ENCODE measurements at places on chromosomes 12 and 14. TPM values are rescaled to one million over a fixed set of nuclear protein-coding genes. Genes with fewer than 3 reads are reported as not detected.

- no peak overlapping the region for H3K4me3 ChIP-seq
- H3K4me1 ChIP-seq = peaks cover 39% of the 10 kb centered on the region
- H3K27me3 ChIP-seq = no peaks in the 10 kb centered on the region
- no peak for DNase-seq
- peaks cover 31% of the 10 kb centered on the region for H3K36me3 ChIP-seq
These were observed 6.1 kb downstream of the ERGIC2 start for GRCh38 chr12:29374913-29375312.

The BMP4 gene
- total RNA-seq = not detected

GRCh38 chr12:24977060-24977459 lies 28.2 kb upstream of the BCAT1 start:
- H3K27me3 ChIP-seq = no peaks in the 10 kb centered on the region
- no peaks in the 10 kb centered on the region for H3K4me1 ChIP-seq
- H3K27ac ChIP-seq = no peak overlapping the region
- no peak for DNase-seq
- no peaks in the 10 kb centered on the region for H3K36me3 ChIP-seq
- H3K4me3 ChIP-seq = no peak overlapping the region

- H3K4me1 ChIP-seq = no peaks in the 10 kb centered on the region
- no peak for DNase-seq
- H3K27ac ChIP-seq = no peak overlapping the region
These were observed 650.1 kb upstream of the MDGA2 start for GRCh38 chr14:48325486-48325885.

GRCh38 chr12:47021298-47021697 lies 58.1 kb upstream of the PCED1B start:
- H3K36me3 ChIP-seq = no peaks in the 10 kb centered on the region
- H3K27ac ChIP-seq = no peak overlapping the region
- peaks cover 10% of the 10 kb centered on the region for H3K27me3 ChIP-seq

- H3K27ac ChIP-seq = no peak overlapping the region
- H3K4me3 ChIP-seq = no peak overlapping the region
- peaks cover 13% of the 10 kb centered on the region for H3K4me1 ChIP-seq
- peaks cover 4% of the 10 kb centered on the region for H3K27me3 ChIP-seq
- no peak for DNase-seq
These were observed 159.5 kb downstream of the ZFP36L1 start for GRCh38 chr14:68633131-68633991.

The BIN2 gene
- 41.7 TPM for total RNA-seq

The MANSC1 gene
- total RNA-seq = 0.09 TPM

DNA sequence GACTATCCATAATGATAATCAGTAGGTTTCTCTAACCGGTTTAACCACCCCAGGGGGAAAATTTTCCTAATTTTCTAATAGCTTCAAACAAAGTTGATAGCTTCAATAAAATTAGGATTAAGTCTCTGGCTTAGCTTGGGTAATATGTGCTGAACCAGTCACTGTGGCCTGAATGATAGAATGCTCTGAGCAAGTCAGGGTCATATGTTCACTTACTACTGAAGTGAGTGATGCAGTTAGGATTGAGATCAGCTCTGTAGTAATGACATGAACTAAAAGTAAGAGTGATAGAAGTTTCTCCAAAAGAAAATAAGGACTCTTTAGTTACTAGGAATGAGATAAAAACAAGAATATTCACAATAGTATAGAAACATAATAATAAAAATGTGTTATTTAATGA lies 32.6 kb downstream of the ETNK1 start:
- DNase-seq = no peak
- peak overlapping the region; percentile 55 for H3K27ac ChIP-seq
- H3K27me3 ChIP-seq = no peaks in the 10 kb centered on the region
- peaks cover 32% of the 10 kb centered on the region for H3K4me1 ChIP-seq
- no peak overlapping the region for H3K4me3 ChIP-seq

GRCh38 chr12:103560604-103561101 lies 26.4 kb upstream of the STAB2 start:
- no peak for DNase-seq
- peaks cover 13% of the 10 kb centered on the region for H3K27me3 ChIP-seq
- H3K4me1 ChIP-seq = no peaks in the 10 kb centered on the region
- H3K4me3 ChIP-seq = no peak overlapping the region

DNA sequence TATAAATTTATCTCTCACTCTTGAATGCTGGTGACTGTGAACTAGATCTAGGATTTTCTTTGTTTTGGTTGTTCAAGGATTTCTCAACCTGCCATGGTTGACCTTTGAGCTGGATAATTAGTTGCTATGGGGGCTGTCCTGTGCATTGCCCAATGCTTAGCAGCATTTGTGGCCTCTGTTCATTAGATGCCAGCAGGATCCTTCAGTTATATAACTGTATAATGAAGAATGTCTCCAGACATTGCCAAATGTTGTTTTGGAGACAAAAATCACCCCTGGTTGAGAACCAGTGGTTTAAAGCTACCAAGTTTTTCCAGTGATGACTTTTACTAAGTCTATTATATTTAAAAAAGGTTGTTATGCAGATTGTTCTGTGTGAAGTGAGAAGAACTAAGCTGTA lies 147.9 kb upstream of the STXBP6 start:
- DNase-seq = no peak
- no peaks in the 10 kb centered on the region for H3K27me3 ChIP-seq
- no peaks in the 10 kb centered on the region for H3K36me3 ChIP-seq
- no peaks in the 10 kb centered on the region for H3K4me1 ChIP-seq
- H3K4me3 ChIP-seq = no peak overlapping the region

GRCh38 chr12:28137414-28137813 lies 52.8 kb upstream of the CCDC91 start:
- no peak for DNase-seq
- no peaks in the 10 kb centered on the region for H3K36me3 ChIP-seq
- peaks cover 1% of the 10 kb centered on the region for H3K27me3 ChIP-seq

The LTB4R gene
- 11.6 TPM for total RNA-seq

The TAS2R19 gene
- 1.5 TPM for total RNA-seq

The FAIM2 gene
- 0.56 TPM for total RNA-seq

The PLA2G1B gene
- not detected for total RNA-seq

DNA sequence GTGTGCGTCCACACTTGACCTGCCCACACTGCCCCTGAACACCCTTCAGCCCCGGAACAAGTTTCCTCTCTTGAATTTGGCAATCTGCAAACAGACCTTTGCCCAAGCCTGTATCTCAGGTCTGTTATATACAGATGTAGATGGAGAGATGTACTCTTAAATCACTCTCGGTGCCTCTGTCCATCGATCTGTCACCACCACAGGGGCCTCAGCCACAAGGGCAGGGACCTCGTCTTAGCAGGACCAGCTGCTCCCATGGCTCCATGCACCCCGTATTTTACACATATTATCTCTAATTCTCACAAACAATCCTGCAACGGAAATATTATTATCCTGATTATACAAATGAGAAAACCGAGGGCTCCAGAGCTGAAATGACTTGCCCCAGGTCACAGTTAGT lies 313.4 kb downstream of the BCL11B start:
- H3K27me3 ChIP-seq = no peaks in the 10 kb centered on the region
- H3K4me3 ChIP-seq = no peak overlapping the region
- H3K36me3 ChIP-seq = no peaks in the 10 kb centered on the region
- no peak for DNase-seq
- H3K4me1 ChIP-seq = peaks cover 23% of the 10 kb centered on the region

DNA sequence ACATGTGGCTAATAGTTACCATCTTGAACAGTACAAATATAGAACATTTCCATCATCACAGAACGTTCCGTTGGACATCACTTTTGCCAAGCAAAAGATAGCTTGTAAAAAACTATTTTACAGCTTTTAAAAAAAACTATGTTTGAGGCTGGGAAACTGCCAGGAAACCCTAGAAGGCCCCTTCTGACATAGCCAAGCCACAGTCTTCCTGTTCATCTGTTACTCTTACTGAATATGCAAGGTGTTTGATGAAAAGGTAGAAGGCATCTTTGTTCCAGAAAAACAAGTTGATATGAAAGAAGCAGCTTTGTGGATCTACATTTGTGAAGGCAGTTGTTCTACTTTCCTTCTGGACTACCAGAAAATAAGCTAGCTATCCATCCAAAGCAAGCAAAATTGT lies 23.6 kb upstream of the WNK1 start:
- H3K4me1 ChIP-seq = peaks cover 57% of the 10 kb centered on the region
- no peaks in the 10 kb centered on the region for H3K27me3 ChIP-seq
- H3K27ac ChIP-seq = peak overlapping the region; percentile 80
- peaks cover 6% of the 10 kb centered on the region for H3K36me3 ChIP-seq
- DNase-seq = peak; percentile 48
- H3K4me3 ChIP-seq = no peak overlapping the region

DNA sequence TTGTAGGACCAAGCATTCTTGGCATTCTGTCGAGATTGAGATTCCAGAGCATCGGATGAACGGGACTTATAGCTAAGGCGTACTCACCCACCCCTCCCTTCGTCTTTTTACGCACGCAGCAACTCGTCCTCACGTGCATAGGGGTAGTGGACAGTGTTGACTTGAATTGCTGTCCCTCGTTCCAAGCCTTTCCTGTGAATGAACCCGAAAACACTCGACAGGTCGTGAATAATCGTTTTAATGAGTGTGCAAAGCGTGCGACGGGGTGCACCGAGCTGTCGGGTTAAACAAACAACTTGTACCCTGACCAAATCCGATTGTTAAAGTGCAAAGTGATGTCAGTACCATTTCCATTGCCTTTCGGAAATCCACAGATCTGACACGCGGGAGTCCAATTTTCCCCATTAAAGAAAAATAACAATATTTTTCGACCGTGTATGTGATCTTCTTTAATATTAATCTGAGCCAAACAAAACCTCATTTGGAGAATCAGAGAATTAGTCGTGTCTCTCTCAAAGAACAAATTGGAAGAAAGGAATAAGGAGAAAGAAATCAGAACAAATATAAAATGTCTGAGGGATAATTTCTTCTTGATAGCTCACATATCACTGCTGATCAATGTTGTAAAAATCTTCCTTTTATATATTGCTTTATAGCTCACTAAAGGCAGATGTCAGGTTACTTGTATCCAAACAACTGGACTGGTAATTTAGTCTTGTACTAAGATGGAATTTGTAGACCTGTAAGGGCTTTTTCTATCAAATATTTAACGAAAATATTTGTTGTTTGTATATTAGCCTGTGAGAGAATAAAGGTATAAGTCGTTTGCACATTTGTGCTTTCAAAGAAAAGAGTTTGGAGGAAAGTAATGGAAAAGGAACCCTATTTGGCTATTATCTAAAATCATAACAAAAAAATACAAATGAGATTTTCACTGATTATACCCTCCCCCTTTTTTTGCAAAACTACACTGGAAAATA lies 11.8 kb downstream of the FOXG1 start:
- DNase-seq = no peak
- peaks cover 61% of the 10 kb centered on the region for H3K27me3 ChIP-seq
- no peak overlapping the region for H3K4me3 ChIP-seq
- H3K27ac ChIP-seq = no peak overlapping the region

All from activated CD8-positive, alpha-beta T cell treated with anti-CD3 and anti-CD28 coated beads for 36 hours (primary cell).